ENCODE measurements at places on chromosomes 16 and 17.

DNA sequence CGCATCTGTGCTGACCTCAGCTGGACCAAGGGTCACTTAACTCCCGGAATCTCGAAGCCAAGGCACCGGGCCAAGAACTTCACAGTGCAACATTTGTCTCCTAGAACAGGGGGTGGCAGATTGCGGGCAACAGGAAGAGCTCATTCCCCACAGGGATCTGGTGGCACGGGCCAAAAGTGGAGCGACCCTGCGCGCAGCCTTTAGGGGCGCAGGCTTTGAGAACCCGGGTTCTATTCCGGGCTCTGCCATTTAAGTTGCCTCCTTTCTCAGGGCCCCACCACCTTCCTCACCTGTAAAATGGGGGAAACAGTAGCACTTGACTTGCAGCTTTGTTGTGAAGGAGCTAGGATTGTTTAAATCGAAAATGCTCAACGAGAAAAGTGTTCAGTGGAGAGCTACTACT lies 651 bp downstream of the SHMT1 start:
- DNase-seq: peak; percentile 94

GRCh38 chr17:2621241-2621640 lies 27.8 kb downstream of the PAFAH1B1 start:
- DNase-seq: no peak

- DNase-seq: peak; percentile 2
Measured at GRCh38 chr17:64983708-64984107, 64.4 kb upstream of the LRRC37A3 start.

DNA sequence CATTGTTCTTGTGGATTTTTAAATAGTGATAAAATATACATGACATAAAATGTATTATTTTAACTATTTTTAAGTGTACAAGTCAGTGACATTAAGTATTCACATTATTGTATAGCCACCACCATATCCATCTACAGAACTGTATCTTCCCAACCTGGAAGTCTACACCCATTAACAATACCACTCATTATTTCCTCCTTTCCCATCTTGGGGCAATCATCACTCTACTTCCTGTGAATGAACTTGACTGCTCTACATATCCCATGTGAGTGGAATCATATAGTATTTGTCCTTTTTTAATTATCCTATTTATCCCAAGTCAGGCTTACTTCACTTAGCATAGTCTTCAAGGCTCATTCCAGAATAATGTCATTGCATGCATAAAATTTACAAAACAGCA lies 40.7 kb upstream of the MMP2 start:
- DNase-seq: no peak

GRCh38 chr17:47694581-47695428 lies 844 bp downstream of the TBKBP1 start:
- peak; percentile 62 for DNase-seq

DNA sequence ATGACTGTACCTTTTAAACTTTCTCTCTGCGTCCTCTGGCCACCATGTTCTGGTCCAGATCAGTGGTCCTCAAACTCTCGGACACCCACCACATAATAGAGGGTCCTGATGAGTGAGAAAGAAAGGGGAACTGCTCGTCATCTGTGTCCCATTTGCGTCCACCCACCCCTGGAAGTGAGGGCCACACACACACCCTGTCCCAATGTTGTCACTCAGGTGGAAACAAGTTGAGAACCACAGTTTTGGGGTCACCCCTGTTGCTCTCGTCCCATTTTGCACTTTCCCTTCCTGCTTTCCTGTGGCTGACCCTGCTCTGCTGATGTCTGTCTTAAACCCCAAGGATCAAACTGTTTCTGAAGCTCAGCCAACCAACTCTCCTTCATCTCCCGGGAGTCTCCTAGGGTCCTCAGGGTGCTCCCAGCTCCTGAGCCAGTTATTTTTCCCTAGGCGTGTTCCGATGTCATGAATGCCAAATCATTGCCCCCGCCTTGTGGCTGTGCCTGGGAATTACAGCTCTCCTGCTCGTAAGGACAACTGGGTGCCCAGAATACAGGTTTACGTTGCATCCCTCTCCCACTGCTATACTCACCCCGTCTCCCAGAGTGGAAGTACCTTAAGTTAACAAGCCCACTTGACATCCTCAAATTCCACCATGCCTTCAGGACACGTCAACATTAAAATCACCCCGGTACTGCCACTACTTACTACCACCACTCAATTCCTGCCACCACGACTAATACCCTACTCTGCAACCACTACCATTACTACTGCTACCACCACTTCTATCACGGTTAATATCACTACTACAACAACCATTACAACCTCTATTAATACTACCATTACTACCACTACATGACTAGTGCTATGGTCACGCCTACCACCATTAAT lies 26.0 kb upstream of the HNF1B start:
- peak; percentile 80 for DNase-seq

DNA sequence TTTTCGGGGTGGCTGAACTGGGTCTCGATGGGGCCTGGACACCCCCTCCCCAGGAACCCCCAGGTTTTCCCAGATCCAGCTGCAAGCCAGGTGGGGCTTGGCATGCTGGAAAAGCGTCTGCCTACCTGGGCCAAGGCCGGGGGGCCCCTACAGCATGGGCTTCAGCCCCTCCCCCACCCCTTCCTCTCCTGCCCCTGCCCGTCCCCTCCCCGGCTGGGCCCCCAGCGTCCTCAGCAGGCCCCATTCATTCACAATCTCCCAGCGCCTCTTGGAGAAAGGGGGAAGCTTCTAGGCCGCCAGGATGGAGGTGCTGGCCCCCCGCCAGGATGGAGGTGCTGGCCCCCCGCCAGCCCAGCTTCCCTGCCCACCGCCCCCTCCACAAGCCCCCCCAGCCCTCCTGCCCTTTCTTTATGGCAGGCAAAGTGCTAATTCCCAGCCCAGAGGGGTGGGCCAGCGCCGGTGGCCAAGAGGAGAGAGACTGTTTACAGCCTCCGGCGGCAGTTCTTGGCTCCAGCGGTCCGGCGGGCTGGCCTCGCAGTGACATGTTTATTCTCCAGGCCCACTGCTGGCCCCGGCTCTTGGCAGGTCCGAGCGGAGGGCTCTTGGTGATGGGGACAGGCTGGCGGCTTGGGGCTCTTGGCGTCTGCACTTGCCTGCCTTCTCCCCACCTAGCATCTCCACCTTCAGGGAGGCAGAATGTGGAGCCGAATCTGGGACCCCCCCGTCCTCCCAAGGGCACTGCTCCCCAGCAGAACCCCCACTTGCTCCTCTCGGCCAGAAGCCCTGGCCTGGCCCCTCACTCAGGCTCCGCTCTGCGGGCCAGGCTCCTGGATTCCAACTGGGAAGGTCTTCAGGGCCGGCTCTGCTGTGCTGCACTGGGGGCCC lies 94.4 kb upstream of the CIBAR2 start:
- no peak for DNase-seq

DNA sequence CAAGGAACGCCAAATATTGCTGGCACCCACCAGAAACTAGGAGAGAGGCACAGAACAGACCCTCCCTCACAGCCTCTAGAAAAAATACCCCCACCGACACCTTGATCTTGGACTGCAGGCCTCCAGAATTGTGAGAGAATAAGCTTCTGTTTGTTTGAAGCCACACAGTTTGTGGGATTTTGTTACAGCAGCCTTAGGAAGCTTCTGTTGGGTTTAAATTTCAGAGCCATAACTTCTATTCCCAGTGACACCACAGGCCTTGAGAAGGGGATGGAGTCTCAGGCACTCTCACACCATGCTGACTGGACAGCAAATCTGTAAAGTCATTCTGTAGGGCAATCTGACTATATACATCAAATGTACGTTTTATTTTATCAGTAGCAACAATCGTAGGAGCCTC lies 38.6 kb downstream of the RNF112 start:
- no peak for DNase-seq

DNA sequence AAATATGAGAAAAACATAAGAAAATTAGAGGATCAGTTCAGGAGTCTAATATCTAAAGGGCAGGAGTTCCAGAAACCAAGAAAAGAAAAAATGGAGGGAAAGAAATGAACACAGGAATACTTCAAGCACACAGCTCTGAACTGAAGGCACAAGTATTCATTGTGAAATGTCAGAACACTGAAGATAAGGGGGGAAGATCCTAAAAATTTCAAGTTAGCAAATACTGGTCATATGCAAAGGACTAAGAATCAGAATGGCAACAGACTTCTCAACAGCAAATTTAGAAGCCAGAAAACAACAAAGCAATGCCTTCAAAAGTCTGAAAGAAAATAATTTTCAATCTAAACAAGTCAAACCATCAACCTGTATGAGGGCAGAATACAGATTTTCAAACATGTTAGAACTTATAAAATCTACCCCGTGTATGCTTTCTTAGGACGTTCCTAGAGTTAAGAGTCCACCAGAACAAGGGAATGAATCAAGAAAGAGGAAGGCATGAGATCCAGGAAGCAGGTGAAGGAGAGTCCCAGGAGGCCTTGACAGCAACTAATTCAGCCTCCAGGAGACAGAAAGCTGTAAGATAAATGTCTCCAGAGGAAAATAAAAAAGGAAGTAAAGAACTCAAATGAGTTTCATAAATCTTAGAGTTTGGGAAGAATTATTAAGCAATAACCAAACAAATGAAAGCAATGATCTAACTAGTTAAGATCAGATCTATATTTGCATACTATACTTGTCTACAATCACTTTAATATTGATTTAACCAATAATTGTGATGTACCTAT lies 2.8 kb downstream of the BRD7 start:
- DNase-seq: no peak

DNA sequence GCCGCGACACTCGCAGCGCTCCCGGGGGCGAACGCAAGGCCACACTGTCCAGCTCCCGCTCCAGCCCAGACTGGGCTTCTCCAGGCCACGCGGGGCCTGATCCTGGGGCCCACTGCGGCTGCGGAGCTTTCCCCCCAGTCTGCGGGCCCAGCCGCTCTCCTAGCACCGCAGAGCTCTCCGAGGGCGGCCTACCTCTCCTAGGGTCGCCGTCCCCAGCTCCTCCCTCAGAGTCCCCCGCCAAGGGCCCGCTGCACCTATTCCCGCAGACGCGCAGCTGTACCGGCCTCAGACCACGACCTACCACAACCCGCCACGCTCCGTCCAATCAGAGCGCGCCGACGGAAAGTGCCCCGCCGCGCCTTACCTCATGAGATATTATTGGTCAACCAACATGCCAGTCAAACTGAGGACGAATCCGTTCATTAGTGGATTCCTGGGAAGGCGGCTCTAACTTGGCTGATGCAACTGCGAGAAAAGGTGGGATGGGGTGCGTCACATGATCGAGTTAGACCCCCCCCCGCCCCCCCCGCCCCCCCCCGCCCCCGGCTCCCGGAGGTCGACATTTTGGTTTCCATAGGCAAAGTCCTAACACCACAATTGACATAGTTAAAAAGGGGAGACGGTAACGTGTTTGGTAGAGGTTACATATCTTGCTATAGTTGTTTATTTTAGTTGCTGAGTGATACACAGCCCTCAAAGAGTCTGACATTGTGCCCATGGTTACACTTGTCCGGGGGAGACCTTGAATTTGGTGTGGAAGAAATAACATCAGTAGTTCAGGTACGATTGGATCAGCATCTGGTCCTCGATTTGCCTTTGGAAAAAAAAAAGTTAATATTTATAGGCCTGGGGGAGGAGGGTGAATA lies at the start of gene AARS1:
Gene AARS1, minus strand, starts transcription at position 278 of the 866 bp plus-strand sequence. CDS start 6,743 bp downstream, outside the sequence.
- DNase-seq: peak; percentile 98

- DNase-seq: no peak
Measured at GRCh38 chr16:78577630-78578029, 478.2 kb downstream of the WWOX start.

DNA sequence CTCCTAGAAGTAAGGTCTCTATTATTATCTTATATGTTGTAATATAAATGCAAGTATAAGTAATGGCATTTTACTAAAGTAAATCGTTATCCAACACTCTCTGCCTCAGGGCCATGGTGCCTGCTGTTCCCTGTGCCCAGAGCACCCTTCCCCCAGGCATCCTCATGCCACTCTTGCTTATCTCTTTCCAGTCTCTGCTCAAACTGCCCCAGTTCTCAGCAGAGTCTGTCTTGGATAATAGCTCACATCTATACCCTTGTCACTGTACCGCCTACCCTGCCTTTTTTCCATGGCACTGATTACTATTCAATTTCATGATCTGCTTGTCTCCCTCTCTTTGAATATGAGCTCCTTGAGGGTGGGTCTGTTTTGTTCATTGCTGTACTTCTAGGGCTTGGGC lies 31.7 kb downstream of the CDH1 start:
- DNase-seq: no peak

DNA sequence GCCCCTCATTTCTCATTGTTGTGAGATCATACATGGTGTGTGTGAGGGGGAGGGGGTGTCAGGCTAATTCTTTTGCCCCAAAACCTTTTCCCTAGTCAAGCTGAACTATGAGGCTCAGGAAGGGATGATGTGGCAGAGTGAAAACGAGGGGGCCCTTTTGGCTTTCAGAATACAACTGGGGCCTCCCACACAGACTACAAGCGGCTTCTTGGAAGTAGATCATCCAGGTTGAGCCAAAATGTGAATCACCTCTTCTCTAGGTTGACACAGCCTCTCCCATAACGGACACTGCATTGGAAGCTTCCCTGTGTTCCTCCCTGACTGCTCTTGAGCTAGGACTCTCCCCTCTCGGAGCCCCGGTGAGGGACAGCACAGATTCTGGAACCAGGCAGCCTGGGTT lies 2.3 kb upstream of the ALKBH5 start:
- no peak for DNase-seq

- no peak for DNase-seq
Measured at GRCh38 chr16:87233928-87234327, 83.3 kb downstream of the C16orf95 start.

Data from right lobe of liver (tissue), 6 donors.